ENCODE measurements at places on chromosomes 1 and 21.

DNA sequence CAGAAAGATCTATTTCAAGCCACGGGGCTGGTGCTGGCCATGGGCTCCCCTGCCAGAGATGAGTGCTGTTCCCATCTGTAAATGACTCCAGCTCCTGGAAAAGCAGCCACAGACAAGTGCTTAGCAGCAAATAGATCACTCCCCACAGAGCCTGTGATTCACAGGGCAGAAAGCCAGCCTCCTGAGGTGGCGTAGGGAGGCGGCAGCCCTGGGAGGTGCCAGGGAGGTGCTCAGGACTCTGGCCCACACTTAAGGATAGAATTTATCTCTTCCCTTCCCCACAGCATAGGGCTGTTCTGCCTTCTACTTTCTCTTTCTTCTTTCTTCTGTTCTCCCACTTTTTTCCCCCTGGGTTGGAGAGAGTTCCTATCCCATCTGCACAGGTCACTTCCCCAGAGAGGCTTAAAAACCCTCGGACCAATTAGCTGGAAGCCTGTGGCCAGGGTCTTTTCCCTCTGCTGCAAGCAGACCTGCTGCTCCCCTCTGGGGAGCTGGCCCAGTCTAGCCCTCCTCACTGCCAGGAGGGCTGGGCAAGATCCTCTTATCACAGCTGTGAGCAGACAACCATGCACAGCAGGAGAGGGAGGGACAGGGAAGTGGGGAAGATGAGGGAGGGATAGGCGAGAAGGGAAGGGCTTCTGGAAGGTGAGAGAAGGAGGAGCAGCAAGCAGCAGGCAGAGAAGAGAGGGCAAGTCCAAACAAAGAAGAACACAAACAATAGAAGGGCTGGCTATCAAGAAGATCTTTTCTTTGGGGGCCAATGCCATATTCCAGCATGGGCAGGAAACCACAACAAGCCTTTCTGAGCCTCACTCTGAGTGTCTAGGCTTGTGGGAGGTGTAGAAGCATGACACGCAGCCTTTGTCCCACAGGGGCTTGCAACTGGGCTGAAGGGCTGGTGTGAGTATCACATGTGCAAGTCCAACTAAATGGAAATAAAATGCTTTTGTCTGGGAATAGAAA lies 41.0 kb downstream of the KCND3 start:
- DNase-seq, result peak; percentile 72

DNA sequence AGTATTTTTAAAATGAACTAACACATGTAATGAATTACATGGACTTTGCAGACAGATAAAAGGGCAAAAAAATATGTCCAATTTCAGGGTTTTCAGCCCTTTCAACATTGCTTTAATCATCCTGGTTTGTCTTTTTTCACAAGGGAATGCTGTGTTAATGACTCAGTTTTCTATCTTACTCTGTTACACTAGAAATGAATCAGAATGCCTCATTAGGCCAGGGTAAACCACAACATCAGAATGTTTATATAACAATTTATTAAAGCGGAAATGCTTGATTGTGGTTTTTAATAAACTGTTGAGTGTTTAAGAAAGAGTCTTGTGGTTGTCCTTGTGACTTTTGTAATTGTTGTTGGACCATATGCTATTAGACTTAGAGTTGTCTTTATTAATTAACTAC lies 13.5 kb downstream of the GORAB start:
- no peak for DNase-seq

GRCh38 chr21:33024201-33025103 lies 1.3 kb upstream of the OLIG2 start:
- DNase-seq, result no peak

DNA sequence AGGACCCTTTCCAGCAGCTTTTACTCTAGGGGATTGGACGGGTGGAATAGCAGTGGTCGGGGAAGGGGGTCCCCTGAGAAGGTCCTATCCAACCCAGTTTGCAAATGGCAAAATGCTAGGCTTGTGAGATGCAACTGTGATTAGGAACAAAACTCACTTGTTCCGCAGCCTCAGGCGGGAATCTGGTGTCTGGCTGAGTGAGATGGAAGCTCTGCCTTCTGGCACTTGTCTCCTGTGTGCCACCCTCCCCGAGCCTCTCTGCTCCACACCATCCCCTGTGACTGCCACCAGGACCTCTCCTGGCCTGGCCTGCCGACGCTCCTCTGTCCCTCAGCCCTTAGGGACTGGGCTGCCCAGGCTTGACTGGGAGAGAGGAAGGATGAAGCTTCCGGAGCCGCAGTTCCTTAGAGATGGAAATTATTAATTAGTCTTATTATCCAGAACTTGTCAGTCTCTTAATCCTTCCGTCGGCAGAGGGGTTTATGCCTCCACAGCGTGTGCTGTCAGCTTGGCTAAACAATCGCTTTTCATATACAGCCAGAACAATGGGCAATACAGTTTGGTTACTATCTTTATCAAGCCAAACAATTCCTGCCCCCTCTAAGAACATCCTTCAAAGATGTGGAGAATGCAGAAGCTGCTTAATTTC lies 292.8 kb upstream of the VAMP3 start:
- DNase-seq, result no peak

- no peak for DNase-seq
Observed at GRCh38 chr1:114828251-114828650, 26.4 kb upstream of the SYCP1 start.

GRCh38 chr1:200694738-200695137 lies 25.0 kb upstream of the DDX59 start:
- no peak for DNase-seq

GRCh38 chr1:96513136-96513535 lies 208.4 kb upstream of the PTBP2 start:
- no peak for DNase-seq

DNA sequence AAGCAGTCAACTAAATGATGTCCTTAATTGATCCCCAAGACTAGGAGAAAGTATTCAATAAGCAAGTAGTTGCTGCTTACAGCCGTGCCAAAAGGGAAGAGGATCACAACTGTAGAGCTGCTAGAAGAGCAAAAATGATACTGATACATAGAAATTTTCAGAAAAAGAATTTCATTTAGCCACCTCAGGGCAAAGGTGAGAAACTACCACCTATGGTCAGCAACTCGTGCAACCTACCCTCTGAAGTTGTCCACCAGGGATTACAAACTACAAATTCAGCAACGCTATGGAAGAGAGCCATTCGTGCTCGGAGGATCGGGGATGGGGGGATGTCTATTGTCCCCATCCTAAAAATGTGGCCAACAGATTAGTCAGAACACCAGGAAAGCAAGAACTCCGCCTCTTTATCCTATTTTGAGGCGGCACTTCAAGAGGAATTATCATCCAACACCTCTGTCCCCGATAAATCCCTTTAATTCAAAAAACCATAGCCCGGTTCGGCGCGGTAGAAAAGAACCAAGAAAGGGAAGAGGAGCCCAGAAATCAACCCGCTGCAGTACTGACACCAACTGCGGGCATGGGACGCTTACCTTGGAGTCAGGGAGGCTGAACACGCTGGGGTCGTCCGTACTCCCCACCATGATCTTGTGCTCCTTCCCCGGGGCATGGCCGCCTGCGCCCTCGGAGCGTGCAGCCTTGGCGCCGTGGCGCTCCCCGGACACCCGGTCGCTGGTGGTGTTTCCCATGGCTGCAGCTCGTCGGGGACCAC lies 687 bp downstream of the PRKAB2 start:
- DNase-seq, result no peak

DNA sequence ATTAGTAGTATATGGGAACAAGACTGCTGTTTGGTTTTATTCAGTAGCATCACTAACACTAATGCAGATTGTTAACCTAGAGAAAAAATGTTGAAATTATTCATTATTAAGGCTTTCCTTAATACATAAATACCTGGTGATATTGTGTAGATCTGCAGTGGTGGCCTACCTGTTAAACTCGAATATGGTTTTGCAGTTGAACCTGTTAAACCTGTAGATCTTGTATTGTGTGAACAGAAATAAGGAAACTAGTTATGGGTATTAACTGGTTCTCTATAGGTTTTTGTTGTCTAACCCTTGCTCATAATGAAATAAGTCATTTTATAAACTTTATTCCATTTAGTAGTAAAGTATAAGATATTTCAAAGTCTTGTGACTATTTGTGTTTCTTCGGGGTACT lies 23.9 kb downstream of the PKN2 start:
- DNase-seq, result no peak

GRCh38 chr1:6456800-6457466 lies 9.0 kb downstream of the TNFRSF25 start:
- DNase-seq, result no peak

- peak; percentile 27 for DNase-seq
Observed at GRCh38 chr1:23719162-23719820, 24.0 kb upstream of the ELOA start.

- no peak for DNase-seq
Observed at GRCh38 chr1:16927711-16928485, 6.2 kb downstream of the CROCC start.

DNA sequence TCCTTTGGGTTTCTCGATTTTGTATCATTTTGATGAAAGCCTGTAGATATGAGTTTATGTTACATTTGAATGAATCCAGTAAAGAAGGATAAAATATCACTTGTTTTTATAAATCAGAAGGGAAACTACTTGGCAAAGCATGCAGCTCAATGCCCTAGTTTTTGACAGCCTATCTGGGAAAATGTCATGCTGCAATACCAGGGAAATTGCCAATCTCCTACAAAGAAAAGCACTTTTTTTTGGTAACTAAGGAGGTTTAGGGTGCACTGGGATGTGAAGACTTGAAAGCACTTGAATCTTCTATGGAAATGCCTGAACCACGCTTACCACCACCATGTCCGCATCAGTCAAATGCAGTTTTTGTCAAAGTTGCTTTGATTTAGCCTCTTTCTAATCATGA lies 446.9 kb upstream of the LRRC7 start:
- DNase-seq, result no peak

DNA sequence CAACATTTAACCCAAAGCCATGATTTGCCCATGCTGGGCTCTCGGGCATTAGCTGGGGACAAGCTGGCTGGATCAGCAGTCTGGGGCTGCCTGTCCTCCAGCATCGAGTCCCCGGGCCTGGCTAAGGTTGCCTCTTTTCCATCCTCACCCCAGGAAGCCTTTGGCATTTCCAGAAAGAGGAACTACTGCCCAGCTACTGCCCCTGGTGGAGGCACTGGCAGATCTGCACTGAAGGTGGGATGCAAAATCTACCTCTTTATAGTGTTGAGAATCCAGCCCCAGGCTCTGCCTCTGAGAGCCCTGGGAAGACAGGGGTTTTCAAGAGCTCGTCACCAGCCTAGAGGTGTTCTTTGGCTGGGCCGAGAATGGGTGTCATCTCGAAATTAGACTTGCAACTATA lies 635.9 kb downstream of the MATN1 start:
- no peak for DNase-seq

DNA sequence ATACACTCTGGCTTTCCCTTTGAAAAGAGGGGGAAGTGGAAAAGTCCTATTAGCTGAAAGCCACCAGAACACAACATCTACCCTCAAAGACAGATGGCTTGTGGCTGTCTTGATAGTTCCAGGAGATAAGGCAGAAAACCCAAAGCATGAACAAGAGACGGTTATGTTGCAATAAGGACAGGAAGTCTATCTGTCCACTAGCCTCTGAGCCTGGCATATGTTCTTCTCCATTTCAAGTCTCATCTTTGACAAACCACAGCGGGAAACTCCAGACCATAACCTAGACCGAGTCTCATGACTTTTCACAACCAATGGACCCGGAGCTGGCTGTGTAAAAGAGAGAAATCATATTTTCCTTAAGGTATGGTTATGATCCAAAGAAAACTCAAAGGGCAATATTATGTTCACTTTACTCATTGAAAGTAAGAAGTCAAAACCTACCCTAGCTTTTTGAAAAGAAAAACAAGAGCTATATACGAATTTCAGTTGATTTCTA lies 33.8 kb downstream of the DUSP10 start:
- no peak for DNase-seq

- no peak for DNase-seq
Observed at GRCh38 chr21:34707876-34708325, 39.1 kb downstream of the CLIC6 start.

DNA sequence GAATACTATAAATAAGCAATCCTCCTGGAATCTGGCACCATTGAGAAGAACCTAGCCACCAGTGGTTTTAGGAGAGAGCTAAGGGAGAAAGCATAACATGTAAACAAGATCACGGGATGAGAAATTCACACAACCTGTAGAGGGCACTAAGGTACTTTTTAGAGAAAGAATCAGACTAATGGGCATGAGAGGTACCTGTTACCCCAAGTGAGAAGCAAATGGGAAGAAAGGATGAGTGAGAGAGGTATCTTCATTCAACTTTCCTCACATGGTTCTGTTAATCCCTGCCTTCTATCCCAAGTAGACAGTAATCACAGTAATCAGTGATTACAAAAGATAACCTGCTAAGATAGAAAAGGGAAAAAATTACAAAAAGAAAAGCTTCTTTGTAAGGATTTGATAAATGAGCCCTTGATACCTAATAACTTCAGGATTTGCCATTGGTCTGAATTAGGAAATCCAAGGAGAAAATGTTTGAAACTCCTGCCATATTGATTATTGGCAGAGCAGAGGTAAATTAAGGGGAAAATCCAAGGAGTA lies 251.1 kb upstream of the ADGRL2 start:
- peak; percentile 23 for DNase-seq

- DNase-seq, result no peak
Observed at GRCh38 chr1:38833146-38833545, 26.4 kb downstream of the RRAGC start.

DNA sequence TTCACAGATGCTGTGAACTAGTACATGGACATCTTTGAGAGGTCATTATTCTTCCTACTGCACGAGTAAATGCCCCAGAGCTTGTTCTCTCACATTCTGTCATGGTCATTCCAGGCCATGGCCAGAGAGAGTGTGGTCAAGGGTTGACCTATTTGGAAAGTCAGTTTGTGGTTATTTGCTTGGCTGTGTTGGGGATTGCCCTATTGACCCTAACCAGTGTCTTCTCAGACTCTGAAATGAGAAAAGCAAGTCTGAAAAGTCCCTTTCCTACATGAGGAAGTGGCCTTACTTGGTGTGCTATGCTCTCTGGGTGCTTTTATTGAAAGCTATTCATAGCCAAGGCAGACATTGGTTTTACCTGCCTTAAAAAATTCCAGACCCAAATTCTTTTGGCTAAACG lies 26.6 kb downstream of the CLIC6 start:
- DNase-seq, result no peak

DNA sequence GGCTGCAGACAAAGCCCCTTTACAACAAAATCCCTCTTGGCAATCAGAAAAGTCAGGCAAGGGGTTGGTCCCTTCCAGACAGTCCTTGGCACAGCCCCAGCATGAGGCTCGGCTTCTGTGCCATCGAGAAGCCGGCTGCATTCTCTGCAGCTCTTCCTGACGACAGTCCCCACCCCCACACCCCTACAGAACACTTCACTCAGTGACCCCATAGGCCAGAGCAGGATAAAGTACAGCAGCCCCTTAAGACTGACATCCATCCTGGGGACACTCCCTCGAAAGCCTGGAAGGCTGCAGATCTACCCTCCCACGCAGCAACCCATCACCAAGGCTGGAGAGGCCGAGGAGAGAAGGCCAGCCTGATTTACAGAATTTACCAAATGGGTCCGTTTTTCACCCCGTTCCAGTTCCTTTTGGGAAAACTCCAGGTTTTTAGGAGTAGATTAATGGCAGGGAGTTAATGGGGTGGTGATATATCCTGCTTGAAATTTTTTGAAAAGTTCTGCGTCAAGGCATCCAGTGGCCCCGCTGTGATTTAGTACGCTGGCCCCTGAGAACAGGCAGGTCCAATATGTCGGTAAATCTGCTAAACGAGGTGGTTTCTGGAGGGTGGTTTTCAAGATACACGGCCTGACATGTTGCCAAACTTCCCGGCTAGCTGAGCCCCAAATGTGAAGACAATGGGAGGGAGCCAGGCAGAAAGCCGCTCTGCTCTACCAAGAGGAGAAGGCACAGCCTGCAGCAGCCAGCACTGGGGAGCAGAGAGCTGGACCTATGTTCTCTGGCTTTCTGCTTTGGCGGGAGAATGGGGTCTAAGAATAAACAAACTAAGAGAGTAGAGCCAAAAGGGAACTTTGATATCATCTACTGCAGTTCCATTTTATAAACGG lies 81.7 kb downstream of the SSBP3 start:
- DNase-seq, result no peak

Measured in NCI-H2029 treated with DMSO at 0.1 percent for 48 hours (cell line).